ENCODE measurements at places on chromosomes 16 and 17. TPM values are rescaled to one million over a fixed set of nuclear protein-coding genes. Genes with fewer than 3 reads are reported as not detected.

DNA sequence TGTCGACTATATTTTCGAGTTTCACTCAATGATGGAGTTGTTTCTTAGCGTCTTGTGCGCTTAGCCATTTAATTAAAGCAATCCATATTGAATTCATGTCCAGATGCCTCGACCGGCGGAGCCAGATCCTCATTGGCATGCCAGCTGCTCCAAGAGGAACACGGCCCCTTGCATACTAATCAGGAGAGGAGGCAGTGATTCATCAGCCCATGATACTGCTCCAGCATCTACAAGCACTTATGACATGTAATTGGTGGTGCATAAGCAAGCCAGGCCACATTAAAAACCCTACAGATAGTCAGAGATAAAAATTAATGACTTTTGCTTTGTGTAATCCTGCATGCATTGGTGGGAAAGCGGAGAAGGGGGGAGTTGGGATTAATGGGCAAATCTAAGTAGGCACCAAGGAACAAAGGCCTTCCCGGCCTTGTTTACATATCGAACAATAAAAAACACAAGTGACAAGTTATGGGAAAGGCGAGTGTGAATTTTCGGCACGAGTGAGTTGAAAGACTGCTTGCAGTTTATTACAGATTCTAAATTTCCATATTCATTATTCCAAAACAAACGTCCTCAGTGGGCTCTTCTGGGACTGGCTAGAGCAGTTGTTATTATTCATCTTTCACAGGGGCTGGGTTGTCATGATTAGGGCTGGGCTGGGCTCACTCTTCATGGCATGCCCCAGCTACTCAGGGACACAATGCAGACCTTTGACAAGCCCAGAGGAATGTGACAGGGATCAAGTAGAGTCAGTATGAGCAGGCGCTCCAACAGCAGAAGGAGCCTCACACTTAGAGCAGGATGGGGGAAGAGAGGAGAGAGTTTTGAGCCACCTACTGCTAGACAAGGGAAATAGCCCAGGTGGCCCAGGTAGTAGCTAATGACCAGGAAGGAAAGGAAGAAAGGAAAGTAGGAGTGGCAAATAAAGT is 281.7 kb upstream of the ZFHX3 start:
- peak; percentile 85 for ATAC-seq

GRCh38 chr16:89899879-89900481 is 18.7 kb upstream of the MC1R start:
- ATAC-seq: no peak

DNA sequence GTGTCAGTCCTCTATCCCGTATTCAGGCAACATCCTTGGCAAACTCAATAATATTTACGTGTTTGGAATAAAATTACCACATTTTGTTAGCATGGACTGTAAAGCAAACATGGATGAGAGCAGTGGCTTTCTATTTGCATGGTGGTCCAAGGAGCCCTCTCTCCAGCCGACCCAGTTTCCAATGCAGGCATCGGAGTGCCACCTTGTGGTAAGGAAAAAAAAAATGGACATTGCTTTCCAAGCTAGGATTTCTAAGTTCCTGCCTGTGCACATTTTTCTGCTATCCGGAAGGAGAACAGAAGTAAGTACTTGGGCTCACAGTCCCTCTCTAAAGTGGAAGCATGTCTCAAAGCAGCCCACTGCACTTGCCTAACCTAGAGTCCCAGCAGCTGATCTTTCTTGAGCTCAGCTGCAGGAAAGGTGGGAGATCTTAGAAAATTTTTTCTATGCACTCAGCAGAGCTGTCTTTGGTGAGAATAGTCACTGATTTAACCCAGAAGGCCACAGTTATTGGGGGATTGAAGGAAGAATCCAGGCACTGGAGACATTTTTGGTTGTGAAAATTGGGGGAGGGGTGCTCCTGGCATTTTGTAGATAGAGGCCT is 46.0 kb upstream of the ERCC4 start:
- ATAC-seq: peak; percentile 39

DNA sequence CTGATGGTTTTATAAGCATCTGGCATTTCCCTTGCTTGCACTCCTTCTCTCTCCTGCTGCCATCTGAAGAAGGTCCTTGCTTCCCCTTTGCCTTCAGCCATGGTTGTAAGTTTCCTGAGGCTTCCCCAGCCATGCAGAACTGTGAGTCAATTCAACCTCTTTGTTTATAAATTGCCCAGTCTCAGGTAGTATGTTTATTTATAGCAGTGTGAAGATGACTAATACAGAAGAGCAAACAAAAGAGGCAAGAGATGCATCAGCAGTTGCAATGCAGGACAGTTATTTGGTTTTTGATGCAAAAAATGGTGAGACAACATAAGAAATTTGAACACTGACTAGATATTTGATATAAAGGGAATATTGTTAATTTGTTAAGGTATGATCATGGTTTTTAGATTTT is 16.8 kb downstream of the TMEM100 start:
- ATAC-seq: no peak

- ATAC-seq: peak; percentile 70
Measured at GRCh38 chr17:76370261-76370993, 14.0 kb upstream of the SPHK1 start.

- no peak for ATAC-seq
Measured at GRCh38 chr17:74457146-74457819, 9.2 kb upstream of the CD300A start.

DNA sequence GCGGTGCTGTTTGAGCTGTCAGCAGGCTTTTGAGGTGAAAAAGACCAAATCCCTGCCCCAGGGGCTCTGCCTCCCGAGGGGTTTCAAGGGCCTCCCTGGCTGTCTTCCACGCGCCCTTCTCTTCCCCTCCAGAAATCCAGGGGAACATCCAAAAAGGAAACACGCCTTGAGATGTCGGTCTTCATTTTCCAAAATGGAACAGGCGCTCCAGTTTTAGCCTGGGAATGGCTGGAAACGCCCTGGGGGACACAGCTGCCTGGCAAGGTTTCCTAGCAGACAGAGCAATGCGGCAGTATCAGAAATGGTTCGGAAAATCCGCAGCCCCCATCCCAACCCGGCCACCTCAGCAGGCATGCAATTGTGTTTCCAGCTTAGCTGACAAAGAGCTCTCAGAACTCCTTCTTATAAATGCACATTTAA is 16.6 kb upstream of the LITAF start:
- peak; percentile 30 for ATAC-seq

- no peak for ATAC-seq
Measured at GRCh38 chr17:60091109-60091508, 12.4 kb upstream of the HEATR6 start.

DNA sequence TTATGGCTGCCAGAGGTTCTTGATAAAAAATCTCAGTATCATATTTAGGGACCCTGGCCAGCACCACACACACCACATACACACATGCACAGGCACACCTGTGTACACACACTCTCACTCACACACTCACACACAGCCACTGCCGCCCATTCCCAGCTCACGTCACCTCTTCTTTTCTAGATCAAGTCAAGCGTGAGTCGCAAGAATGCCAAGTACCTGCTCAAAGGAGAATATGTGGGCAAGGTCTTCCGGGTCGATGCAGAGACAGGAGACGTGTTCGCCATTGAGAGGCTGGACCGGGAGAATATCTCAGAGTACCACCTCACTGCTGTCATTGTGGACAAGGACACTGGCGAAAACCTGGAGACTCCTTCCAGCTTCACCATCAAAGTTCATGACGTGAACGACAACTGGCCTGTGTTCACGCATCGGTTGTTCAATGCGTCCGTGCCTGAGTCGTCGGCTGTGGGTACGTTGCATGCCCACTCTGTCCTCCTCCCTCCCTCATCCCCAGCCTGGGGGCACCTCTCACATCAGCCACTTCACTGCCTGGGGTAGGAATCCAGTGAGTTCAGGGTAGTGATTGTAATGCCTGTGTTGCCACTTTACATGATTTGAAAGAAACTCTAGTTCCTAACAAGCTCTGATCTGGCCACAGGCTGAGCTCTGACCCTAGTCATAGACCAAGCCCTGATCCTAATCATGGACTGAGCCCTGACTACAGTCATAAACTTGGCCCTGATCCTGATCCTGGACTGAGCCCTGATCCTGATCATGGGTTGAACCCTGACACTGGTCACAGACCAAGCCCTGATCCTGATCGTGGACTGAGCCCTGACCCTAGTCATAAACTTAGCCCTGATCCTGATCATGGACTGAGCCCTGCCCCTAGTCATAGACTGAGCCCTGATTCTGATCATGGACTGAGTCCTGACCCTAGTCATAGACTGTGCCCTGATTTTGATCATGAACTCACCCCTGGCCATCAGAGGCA is 20.4 kb downstream of the CDH5 start:
- ATAC-seq: no peak

DNA sequence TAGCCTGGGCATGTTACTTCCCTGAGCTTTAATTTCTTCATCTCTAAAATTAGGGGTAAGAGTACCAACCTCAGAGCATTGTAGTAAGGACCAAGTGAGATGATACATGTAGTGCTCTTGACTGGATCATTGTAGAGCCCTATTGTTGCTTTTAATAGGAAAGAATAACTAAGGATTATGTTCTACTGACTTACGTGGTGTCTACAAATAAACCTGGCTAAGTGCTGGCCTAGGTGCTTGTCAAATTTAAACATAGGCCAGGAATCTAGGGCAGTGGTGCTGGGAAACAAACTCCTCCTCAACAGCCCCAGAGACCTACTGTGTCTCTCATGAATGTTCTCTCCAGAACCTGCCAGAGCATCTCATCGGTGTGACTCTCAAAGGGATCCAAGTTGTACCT is 69.4 kb downstream of the ABCC12 start:
- ATAC-seq: no peak

GRCh38 chr17:71572343-71572742 is 548.5 kb upstream of the SOX9 start:
- no peak for ATAC-seq

- no peak for ATAC-seq
Measured at GRCh38 chr17:75791254-75791653, 6.6 kb downstream of the UNK start.

- no peak for ATAC-seq
Measured at GRCh38 chr16:68331879-68332410, 21.1 kb downstream of the PRMT7 start.

DNA sequence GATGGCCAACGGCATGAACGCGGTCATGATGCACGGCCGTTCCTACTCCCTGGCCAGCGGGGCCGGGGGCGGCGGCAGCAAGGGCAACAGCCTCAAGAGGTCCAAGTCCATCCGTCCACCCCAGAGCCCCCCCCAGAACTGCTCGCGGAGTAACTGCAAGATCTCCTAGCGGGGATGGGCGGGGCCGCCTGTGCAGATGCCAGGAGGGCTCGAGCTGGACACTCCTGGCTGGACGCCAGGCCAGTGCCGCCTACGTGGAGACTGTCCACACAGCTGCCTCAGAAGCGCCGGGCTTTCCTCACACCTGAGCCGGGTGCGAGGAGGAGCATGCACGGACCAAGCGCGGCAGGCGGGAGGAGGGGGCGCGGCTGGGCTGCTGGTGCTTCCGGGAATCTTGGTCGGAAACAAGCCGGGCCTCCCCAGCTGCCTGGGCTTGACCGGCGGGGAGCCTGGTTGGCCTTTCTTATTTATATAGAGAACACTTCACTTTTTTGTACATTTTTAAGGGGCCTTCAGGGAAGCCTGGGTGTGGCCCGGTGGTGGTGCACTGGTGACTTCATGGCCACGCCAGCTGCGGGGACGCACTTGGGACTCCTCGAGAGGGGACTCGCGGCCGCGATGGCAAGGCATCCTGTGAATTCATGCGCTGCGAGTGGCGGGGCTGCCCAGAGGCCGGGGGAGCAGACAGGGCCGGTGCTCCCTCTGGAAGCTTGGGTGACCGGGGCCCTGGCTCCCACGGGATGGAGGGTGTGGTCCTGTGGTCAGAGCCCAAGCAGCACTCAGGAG is 3.1 kb upstream of the WFIKKN1 start:
- ATAC-seq: no peak

GRCh38 chr17:50172130-50172529 is 6.3 kb downstream of the SGCA start:
- no peak for ATAC-seq

KRTAP17-1 gene
- not detected for total RNA-seq

PIK3R5 gene
- total RNA-seq: 1.2 TPM

SPATA22 gene
- total RNA-seq: 0.09 TPM

HBA2 gene
- total RNA-seq: not detected

SPECC1 gene
- 81.7 TPM for total RNA-seq

CDRT15 gene
- total RNA-seq: not detected

All from motor neuron (in vitro differentiated cells).